Kidney epithelial cell (primary cell): ENCODE measurements at places on chromosomes 7 and 10. TPM values are rescaled to one million over a fixed set of nuclear protein-coding genes. Genes with fewer than 3 reads are reported as not detected.

Gene HKDC1
- total RNA-seq: 125 and 126 TPM in 2 replicates

Gene CPED1
- 3.1 and 3.2 TPM in 2 replicates for total RNA-seq

Gene OPALIN
- not detected in 2 replicates for total RNA-seq

Gene STOX1
- total RNA-seq: 0.21 and 0.71 TPM in 2 replicates

Gene GHRHR
- total RNA-seq: not detected in 2 replicates

Gene RASA4B
- 7.6 and 7.7 TPM in 2 replicates for total RNA-seq

Gene TMEM196
- total RNA-seq: not detected in 2 replicates

Gene PROSER2
- 47.6 and 58.8 TPM in 2 replicates for total RNA-seq

Gene CD36
- not detected in 2 replicates for total RNA-seq

Gene CFAP46
- 3.8 and 5.1 TPM in 2 replicates for total RNA-seq

Gene BUD23
- total RNA-seq: 47.9 and 69.1 TPM in 2 replicates

Gene SPDYE5
- not detected in 2 replicates for total RNA-seq

Gene TMEM273
- 0.42 and 6.3 TPM in 2 replicates for total RNA-seq

Gene ASAH2
- 0.29 and 6.5 TPM in 2 replicates for total RNA-seq
